ENCODE measurements at places on chromosomes 1 and 21.

- H3K27me3 ChIP-seq, result peaks cover 5% of the 10 kb centered on the region
- H3K36me3 ChIP-seq, result no peaks in the 10 kb centered on the region
- H3K27ac ChIP-seq, result no peak overlapping the region
- DNase-seq, result peak; percentile 52
Measured at GRCh38 chr1:119613769-119614720, 34.0 kb downstream of the ZNF697 start.

DNA sequence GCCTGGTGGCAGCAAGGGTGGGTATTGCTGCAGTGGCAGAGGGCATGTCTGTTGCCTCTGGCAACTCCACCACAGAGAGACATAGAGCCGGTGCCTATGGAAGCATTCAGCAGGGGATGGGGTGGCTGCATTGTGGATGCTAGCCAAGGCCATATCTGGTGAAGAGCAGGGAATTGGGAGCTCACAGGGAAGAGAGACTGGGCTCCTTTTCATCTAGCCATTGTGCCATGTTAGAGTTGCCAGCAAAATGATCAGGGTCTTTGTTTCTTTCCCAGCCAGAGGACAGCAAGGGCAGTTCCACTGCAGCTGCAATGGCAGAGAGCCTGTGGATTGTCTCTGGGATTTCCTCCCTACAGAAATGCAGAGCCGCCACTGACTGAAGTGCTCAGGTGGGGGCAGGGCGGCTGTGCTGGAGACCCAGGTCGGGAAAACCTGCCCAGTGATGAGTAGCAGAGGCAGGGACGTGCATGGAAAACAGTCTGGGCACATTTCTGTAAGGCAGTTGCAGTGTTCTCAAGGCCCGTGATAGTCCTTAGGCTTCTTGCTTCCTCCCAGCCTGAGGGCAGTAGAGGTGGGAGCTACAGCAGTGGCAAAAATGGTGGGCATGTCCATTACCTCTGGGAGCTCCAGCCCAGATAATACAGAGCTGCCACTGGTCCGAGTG is 40.2 kb upstream of the CYP4X1 start:
- no peaks in the 10 kb centered on the region for H3K4me1 ChIP-seq
- no peaks in the 10 kb centered on the region for H3K36me3 ChIP-seq
- H3K4me3 ChIP-seq, result no peak overlapping the region
- no peak for DNase-seq
- no peak overlapping the region for H3K27ac ChIP-seq
- peaks cover 17% of the 10 kb centered on the region for H3K27me3 ChIP-seq

GRCh38 chr1:216847397-216848036 is 124.3 kb upstream of the ESRRG start:
- no peaks in the 10 kb centered on the region for H3K4me1 ChIP-seq
- DNase-seq, result no peak
- H3K36me3 ChIP-seq, result no peaks in the 10 kb centered on the region
- H3K27ac ChIP-seq, result no peak overlapping the region
- H3K4me3 ChIP-seq, result no peak overlapping the region
- H3K27me3 ChIP-seq, result no peaks in the 10 kb centered on the region

GRCh38 chr1:110234691-110235090 is 24.6 kb downstream of the KCNC4 start:
- DNase-seq, result no peak
- H3K36me3 ChIP-seq, result peaks cover 4% of the 10 kb centered on the region
- no peak overlapping the region for H3K4me3 ChIP-seq
- H3K27me3 ChIP-seq, result no peaks in the 10 kb centered on the region

GRCh38 chr1:148379170-148379500 is 104.0 kb downstream of the PPIAL4G start:
- no peaks in the 10 kb centered on the region for H3K4me1 ChIP-seq
- no peaks in the 10 kb centered on the region for H3K36me3 ChIP-seq
- no peak for DNase-seq
- no peak overlapping the region for H3K27ac ChIP-seq
- no peak overlapping the region for H3K4me3 ChIP-seq
- H3K27me3 ChIP-seq, result peaks cover 6% of the 10 kb centered on the region

DNA sequence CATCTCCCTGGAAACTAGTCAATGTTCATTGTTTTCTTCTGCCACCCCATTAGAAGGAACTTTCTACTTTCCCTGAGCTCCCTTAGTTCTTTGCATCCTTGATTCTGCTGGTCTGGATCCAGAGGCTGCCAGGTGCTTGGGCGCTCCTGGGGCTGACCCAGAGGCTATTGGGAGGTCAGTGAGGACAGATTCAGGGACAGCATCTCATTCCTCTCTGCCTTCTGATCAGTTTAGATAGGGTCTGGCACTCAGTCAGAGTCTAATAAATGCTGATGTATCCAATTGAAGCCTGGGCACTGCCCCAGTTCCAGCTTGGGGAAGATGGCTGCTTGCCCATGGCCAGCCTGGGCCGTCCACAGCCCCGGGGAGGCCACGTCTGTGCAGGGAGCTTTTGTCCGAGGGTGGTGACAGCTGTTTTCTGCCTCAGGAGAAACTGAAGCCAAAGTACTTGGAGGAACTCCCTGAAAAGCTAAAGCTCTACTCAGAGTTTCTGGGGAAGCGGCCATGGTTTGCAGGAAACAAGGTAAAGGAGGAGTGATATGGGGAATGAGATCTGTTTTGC is 2.3 kb downstream of the GSTM1 start:
- peak overlapping the region; percentile 93 for H3K4me3 ChIP-seq
- peaks cover 20% of the 10 kb centered on the region for H3K4me1 ChIP-seq
- DNase-seq, result no peak
- H3K36me3 ChIP-seq, result peaks cover 25% of the 10 kb centered on the region

DNA sequence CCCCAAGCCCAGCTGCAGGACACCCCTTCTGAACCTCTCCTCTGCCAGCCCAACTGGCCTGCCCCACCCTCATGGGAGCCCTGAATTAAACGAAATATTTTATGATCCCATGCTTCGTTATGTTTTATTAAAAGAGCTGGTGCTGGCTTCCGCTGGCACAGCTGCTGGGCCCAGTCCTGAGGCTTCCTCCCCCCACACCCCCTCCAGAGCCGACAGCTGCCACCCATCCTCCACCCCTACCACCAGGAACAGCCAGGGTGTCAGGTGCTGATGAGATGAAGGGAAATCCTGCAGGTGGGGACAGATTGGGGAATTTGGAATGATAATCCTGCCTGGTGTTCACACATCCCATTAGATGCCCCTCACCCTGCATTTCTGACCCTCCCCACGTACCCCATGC is 19.0 kb downstream of the IGSF21 start:
- no peak overlapping the region for H3K4me3 ChIP-seq
- H3K27me3 ChIP-seq, result peaks cover 4% of the 10 kb centered on the region
- no peaks in the 10 kb centered on the region for H3K36me3 ChIP-seq
- H3K27ac ChIP-seq, result no peak overlapping the region
- no peak for DNase-seq
- no peaks in the 10 kb centered on the region for H3K4me1 ChIP-seq

DNA sequence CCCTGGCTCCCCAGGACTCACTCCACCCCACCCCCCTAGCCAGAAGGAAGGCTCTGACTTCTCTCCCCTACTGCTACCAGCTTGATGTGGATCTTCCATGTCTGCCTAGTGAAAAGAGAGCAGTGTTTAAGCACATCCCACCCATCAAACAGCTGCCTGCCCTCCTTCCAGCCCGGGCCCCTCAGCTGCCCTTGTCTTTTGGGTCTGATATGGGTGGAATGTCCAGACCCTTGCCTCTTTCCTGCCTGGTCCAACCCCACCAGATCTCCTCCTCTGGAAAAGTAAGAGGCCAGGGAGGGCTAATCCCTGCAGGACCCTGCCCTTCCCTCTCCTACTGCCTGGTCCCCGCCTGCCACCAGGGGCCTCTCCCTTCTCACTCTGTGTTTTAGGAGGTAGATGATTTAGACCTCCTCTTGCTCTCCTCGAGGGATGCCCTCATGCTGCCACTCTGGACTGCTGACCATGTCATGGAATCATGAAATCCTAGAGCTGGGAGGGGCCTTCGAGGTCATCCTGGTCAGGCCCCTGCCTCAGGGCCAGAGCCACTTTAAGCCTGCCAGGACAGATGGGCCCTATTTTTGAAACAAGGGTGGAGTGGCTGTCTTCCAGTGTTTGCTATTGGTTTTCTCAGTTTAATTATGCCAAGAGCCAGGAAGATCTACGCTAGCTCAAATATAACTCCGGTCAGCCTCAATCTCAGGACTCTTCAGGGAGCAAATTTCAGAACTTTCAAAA is 15.8 kb upstream of the HSPG2 start:
- peaks cover 18% of the 10 kb centered on the region for H3K4me1 ChIP-seq
- no peaks in the 10 kb centered on the region for H3K36me3 ChIP-seq
- H3K27me3 ChIP-seq, result peaks cover 2% of the 10 kb centered on the region
- no peak overlapping the region for H3K27ac ChIP-seq
- DNase-seq, result no peak

DNA sequence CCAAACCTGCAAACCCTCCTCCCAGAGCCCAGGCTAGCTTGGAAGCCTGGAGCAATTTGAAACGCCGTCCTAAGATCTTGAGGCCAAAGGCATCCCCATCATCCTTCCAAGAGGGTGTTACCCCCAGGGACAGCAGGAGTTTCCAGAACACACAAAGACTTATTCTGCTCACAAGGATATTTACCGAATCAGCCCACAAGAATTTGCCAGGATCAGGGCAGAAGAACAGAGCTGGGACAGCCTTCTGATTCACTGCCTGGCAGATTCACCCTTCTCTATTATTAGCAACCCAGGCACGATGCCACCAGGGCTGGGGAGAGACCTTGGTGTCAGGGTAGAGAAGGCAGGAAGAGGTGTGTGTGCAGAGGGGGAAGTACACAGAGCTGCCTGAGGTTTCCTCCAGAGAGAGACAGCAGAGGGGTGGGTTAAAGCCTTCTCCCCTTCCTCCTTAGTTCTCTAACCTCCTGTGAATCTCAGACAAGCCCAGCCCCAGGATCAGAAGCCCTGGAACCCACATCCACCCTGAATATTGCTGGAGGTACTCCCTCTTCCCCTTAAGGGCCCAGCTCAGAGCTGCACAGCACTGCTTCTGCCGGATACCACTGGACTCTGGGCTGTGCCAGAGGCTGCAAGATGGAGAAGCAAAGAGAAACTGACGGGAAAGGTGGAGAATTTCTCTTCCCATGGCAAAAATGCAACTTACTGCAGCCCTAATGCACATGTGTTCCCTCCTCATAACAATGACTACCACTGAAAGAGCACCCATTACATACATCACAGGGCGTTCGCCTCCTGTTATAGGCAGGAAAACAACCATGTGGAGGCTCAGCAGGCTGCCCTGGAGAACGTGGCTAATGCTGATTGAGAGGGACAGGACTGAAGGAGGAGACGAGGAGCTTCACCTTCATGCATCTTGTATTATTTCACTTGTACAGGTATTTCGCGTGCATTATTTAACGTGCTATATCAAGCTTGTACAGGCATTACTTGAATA is 61.8 kb downstream of the ITPKB start:
- peak overlapping the region; percentile 93 for H3K27ac ChIP-seq
- no peaks in the 10 kb centered on the region for H3K27me3 ChIP-seq
- peak overlapping the region; percentile 75 for H3K4me3 ChIP-seq
- H3K36me3 ChIP-seq, result peaks cover 14% of the 10 kb centered on the region

- no peaks in the 10 kb centered on the region for H3K27me3 ChIP-seq
- peaks cover 21% of the 10 kb centered on the region for H3K4me1 ChIP-seq
- DNase-seq, result no peak
- peaks cover 1% of the 10 kb centered on the region for H3K36me3 ChIP-seq
Measured at GRCh38 chr1:203517426-203518110, 23.6 kb downstream of the OPTC start.

GRCh38 chr1:188782220-188782841 is 1695.3 kb downstream of the BRINP3 start:
- no peaks in the 10 kb centered on the region for H3K36me3 ChIP-seq
- H3K4me3 ChIP-seq, result no peak overlapping the region
- H3K4me1 ChIP-seq, result no peaks in the 10 kb centered on the region

DNA sequence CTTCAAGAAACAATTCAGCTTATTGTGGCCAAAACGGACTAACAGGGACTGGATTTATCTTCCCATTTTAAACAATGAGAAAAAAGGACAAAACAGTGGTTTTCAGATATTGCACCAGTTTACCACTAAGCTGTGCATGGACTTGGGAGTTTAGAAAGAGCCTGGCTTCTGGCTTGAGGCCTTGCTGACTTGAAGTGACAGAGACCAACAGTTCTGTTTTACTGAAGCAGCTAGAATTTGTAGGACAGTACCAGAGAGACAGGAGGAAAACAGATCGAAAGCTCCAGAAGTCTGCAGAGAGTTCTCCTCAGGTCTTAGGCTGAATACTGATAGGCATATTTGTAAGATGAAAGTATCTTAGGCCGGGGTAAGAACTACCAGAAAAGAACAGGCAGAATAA is 20.5 kb downstream of the FCRL4 start:
- H3K27ac ChIP-seq, result no peak overlapping the region
- H3K36me3 ChIP-seq, result no peaks in the 10 kb centered on the region
- DNase-seq, result no peak
- no peaks in the 10 kb centered on the region for H3K4me1 ChIP-seq
- no peak overlapping the region for H3K4me3 ChIP-seq

GRCh38 chr1:228445843-228446650 is 29.4 kb upstream of the TRIM17 start:
- DNase-seq, result peak; percentile 28
- no peaks in the 10 kb centered on the region for H3K36me3 ChIP-seq
- peaks cover 26% of the 10 kb centered on the region for H3K27me3 ChIP-seq
- H3K4me1 ChIP-seq, result peaks cover 23% of the 10 kb centered on the region
- H3K27ac ChIP-seq, result peak overlapping the region; percentile 66

DNA sequence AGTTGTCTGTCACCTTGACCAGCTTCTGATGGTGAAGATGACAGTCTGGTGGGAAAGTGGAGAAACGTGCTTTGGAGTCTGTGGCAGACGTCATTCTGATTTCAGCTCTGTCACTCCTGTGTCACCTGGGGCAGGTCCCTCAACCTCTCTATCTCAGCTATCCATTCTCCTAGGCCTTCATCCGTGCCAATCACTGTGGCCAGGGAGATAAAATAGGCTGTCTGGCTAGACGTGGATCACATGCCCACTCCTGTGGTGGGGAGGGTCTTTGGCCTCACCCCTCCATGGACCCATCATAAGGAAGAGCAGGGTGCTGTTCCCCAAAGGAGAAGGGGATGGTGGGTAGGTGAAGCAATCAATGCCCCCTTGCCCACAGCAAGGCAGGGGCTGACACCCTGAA is 140.3 kb downstream of the ACTL8 start:
- peaks cover 7% of the 10 kb centered on the region for H3K27me3 ChIP-seq
- no peak overlapping the region for H3K27ac ChIP-seq
- DNase-seq, result no peak
- no peaks in the 10 kb centered on the region for H3K36me3 ChIP-seq
- no peaks in the 10 kb centered on the region for H3K4me1 ChIP-seq

DNA sequence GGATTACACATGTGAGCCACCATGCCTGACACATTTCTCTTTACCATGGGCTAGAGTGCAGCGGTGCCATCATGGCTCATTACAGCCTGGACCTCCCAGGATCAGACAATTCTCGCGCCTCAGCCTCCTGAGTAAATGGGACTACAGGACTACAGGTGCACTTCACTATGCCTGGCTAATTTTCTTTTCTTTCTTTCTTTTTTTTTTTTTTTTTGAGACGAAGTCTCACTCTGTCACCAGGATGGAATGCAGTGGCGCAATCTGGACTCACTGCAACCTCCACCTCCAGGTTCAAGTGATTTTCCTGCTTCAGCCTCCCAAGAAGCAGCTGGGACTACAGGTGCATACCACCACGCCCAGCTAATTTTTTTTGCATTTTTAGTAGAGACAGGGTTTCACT is 14.8 kb upstream of the KIF1B start:
- no peak overlapping the region for H3K27ac ChIP-seq
- no peak overlapping the region for H3K4me3 ChIP-seq
- DNase-seq, result no peak
- peaks cover 4% of the 10 kb centered on the region for H3K27me3 ChIP-seq

Data from activated T-helper 1 cell treated with anti-CD3 and anti-CD28 coated beads, Interleukin-12 subunit alpha, Interleukin-12 subunit beta, Interleukin-2, Interleukin-4 antibody, amounts not matched to agents 30 ng/mL and 10 ng/mL and 1 ng/mL, durations not matched to agents 14 hours and 24 hours and 36 hours (primary cell).